ENCODE measurements at places on chromosomes 6 and 20.

DNA sequence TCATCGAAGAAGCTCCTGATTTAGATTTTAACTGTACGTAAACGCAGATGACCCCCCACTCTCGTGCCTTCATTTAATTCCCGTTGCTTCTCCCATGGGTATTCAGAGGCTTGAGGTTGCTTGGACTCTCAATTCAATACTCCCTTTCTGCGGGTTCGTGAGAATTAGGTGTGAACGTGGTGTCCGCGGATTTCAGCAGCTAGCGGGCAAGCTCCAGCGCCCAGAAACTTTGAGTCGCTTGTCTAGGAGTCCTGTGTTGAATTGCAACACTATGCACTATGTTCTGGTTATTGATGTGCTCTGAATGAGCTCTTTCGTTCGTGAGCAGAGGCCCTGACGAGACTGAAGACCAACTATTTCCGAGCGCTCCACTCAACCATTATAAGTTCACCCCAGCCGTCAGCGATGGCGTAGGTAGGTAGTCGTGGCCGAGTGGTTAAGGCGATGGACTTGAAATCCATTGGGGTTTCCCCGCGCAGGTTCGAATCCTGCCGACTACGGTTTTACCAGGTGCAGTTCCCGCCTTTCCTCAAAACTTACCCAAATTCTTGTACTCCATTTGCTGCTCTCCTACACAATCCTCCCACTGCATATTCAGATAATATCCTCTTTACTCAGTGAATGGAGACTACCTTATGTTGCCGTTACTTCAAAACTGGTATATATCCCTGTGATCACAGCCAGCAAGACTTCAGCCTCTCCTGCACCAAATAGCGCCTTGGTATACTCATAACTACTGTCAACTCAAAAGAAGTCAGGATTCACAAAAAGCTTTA is 72.6 kb upstream of the ZNF184 start:
- no peak for DNase-seq

- no peak for DNase-seq
Observed at GRCh38 chr20:38372806-38373205, 26.5 kb downstream of the LBP start.

GRCh38 chr20:4017051-4017712 is 1.8 kb upstream of the RNF24 start:
- DNase-seq: no peak

- no peak for DNase-seq
Observed at GRCh38 chr20:17556837-17557674, 12.8 kb upstream of the DSTN start.

DNA sequence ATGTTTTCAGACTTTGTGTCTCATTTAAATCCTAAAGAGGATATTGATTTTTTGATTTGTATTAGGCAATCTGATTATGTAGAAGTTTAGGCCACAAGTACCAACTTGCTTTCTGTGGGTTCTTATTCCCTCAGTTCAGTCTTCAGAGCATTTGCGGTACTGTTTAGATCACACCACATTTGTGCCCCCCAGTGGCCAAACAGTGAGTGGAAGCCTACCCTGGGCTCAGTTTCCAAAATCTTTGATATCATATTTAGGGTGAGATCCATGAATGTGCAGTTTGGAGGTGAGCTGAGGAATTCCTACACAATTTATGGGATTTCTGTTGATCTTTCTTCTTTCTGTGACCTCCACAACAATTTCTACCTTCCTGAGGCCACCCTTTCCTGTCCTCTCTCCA is 92.3 kb upstream of the FUT9 start:
- DNase-seq: no peak

- DNase-seq: no peak
Observed at GRCh38 chr6:38476888-38477287, 162.8 kb downstream of the BTBD9 start.

GRCh38 chr6:65706436-65706835 is 590 bp downstream of the EYS start:
- no peak for DNase-seq

DNA sequence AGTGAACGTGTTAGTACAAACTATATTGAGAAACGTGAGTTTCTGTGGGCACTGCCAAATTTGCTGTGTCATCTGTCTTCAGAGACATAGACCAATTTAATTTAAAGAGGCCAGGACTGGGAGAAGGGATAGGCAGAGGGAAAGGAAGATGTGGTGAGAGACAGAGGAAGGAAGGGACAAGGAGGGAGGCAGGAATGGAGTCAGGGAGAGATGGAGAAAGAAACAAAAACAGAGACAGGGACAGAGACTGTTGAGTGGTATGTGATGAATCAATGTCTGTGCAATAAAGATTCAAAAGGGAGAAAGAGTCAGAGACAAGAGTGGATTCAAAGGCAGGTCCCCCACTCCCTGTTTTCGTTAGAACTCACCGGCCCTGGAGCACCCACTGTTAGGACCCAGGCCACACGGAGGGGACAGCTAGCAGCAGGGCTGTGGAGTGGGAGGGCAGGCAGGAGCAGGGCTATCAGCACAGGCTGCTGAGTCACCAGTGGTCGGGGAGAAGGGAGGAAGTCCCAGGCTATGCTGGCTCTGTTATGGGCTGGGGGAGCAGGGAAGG is 51.6 kb upstream of the CHD6 start:
- no peak for DNase-seq

DNA sequence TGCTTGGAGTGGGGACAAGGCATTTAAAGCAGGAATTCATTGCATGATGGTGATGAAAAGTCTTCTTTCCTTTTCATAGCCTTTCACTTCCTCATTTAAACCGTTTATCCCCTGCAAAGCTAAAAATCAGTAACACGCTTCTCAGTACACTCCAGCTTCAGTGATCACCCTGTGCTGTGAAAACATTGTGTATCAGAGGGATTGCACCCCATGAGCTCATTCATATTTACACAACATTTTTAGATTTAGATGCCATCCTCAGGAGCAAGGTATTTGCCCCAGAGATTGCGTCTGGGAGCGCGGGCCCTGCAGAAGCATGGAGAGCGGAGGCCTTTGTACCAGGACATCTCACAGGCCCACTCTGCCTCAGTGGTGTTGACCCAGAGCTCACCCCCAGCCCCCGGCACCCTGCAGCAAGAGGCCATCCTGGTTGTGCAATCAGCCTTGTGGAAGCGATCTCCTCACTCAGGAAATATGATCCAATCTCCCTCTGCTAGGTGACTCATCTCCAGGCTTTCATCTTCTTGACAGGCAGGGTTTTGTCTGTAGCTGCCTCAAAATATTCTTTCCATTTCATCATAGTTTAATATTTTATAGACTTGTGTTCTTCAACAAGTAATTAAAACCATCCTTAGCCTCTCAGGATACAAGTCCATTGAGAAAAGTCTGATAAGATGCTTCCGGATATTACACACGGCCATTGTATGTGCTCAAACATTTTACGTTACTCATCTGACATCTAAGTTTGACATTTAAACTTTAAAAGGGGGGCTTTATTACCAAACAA is 38.9 kb upstream of the THBS2 start:
- no peak for DNase-seq

GRCh38 chr6:170150590-170150945 is 140.3 kb downstream of the DLL1 start:
- no peak for DNase-seq

DNA sequence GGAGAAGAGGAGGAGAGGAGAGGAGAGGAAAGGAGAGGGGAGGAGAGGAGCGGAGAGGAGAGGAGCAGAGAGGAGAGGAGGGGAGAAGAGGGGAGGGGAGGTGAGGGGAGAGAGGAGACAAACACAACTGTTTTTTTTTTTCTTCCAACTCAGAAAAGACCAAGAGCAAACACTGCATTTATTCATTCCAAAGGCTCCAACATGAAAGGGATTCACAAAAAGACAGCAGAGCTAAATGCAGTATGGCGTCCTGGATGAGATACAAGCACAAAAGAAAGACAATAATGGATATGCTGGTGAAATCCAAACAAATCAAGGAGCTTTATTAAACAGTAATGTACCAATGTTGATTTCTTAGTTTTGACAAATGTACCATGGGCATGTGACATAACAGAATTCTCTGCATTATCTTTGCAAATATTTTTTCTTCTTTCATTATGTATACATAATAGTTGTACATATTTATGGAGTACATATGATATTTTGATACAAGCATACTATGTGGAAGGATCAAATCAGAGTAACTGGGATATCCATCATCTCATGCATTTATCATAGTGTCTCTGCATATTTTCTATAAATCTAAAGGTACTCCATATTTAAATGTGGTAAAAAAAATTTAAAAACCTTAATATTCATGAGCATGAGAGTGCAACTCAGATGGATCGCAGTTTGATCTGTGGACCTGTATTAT is 204.6 kb downstream of the CBLN4 start:
- DNase-seq: no peak

GRCh38 chr20:20370094-20370575 is 2.2 kb downstream of the INSM1 start:
- no peak for DNase-seq

DNA sequence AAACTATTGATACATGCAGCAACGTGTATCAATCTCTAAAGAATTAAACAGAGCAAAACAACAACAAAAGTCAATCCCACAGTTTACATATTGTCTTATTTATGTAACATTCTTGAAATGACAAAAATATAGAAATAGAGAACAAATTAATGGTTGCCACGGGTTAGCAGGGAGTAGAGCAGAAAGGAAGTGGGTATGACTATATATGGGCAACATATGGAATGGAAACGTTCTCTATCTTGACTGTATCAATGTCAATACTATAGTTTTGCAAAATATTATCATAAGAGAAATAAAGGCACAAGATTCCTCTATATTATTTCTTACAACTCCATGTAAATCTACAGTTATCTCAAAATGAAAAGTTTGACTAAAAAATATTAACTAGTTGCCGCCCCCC is 12.8 kb downstream of the AK9 start:
- no peak for DNase-seq

- DNase-seq: peak; percentile 53
Observed at GRCh38 chr6:13336553-13336952, 8.2 kb upstream of the TBC1D7 start.

GRCh38 chr6:117829594-117830319 is 77.3 kb upstream of the SLC35F1 start:
- no peak for DNase-seq

GRCh38 chr20:19019734-19020364 is 192.6 kb upstream of the SLC24A3 start:
- DNase-seq: no peak

DNA sequence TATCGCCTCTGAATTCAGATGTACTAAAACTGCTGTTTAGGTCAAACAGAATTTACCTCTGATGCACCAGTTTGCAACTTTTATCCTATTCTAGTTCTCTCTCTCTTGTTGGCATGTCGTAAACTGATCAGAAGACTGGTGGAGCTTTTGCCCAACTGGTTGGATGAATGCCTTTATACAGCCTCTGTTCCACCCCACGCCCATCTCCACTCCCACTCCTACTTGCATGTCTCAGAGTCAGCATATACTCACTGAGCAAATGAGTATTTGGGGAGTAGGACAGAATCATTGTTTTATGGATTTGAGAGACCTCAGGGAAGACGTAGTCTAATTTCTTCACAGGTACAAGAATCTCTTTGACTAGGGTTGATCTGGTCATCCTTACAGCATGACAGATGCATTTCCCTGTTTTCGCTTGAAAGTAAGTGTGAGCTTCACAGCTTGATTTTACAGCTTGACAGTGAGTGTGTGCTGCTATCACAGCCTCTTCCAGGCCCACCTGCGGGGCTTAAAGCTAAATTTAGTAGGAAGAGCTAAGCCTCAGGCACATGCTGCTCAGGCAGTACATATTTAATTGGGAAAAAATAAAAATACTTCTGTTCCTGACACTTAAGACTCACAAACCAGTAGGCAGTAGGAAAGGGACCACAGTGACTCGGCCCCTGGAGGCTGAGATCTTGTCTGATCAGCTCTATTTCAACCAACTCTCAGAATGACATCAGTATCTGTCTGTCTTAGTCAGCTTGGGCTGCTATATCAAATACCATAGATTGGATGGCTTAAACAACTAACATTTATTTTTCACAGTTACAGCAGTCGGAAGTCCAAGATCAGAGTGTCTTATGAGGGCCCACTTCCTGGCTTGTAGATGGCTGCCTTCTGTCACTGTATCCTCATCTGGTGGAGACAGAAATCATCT is 30.4 kb downstream of the TRMT6 start:
- no peak for DNase-seq

- no peak for DNase-seq
Observed at GRCh38 chr6:5811997-5812396, 194.7 kb downstream of the NRN1 start.

DNA sequence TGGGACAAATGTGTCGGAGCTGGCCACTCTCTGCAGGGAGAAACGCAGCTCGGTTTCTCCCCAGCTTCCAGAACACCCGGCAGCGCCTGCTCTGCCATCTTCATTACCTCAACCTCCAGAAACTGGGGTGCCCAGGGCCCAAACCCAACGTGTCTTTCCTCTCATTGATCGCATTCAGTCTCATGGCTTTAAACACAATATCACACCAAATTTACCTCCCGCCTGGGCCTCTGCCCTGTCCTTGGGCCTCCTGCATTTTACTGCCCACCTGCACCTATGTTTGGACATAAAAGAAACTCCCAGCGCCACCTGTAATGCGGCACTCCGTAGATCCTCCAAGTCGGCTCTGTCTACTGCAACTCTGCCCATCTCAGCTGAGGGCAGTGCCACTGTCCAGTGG is 22.2 kb downstream of the SERPINB6 start:
- DNase-seq: no peak

DNA sequence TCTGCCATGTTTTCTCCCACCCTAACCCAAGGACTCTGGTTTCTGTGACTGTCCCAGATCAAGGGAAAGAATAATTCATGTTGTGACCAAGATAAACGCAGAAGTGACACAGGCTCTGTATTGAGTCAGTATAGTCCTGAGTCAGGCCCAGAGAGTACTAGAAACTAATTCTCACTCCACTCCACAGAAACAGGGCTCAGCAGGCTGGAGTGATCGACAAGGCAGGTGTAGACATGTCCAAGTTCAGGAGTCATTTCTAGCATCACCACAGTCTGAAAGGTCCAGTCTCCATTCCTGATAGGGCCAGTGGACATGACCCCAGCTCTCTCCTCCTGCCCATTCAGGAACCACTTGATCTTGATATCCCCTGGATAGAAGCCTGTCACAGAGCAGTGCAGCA is 2.7 kb downstream of the HLA-DOB start:
- DNase-seq: no peak

DNA sequence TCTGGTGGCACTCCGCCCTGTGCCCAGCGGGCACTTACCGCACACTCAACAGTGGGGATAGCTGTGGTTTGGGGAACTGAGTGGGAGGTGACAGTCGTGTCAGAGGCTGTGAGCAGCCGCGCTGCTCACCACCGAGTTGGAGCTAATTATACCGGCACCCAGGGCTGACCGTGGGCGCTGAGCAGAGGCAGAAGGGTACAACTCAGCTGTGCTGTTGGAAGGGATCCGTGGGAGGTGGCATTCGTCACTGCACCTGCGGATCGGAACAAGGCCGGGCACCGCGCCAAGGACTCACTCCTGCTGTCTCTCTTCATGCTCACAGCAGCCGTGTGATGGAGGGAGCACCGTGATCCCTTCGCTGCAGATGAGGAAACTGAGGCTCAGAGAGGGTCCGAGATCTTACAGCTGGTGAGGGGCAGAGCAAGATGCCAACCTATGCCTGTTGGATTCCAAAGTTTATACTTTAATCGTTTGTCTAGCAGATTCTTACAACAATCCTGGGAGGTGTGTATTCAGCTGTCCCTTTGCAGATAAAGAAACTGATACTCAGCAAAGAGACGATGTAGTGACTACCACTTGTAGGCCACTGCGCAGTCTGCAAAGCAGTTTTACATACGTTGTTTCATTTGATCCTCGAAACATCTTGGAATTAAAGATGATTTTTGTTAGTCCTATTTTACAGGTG is 713 bp upstream of the ELMO2 start:
- DNase-seq: peak; percentile 69

- DNase-seq: no peak
Observed at GRCh38 chr6:166355552-166355951, 13.2 kb upstream of the SFT2D1 start.

- no peak for DNase-seq
Observed at GRCh38 chr6:93105907-93106306, 313.5 kb downstream of the EPHA7 start.

Measured in activated effector memory CD4-positive, alpha-beta T cell treated with Interleukin-2 at 50 U/mL for 16 hours (primary cell).